ENCODE measurements at places on chromosomes 1 and 21.
A peak's percentile ranks its signal among the peaks of the same experiment; 100 is the strongest.

GRCh38 chr1:67685067-67685557 lies at the start of gene GADD45A:
Gene GADD45A, plus strand, starts transcription at chr1:67685201. Its CDS starts 294 bp downstream, at chr1:67685495.
- peak; percentile 93 for DNase-seq

GRCh38 chr1:53393325-53393792 lies 65.5 kb upstream of the LRP8 start:
- DNase-seq: peak; percentile 68

DNA sequence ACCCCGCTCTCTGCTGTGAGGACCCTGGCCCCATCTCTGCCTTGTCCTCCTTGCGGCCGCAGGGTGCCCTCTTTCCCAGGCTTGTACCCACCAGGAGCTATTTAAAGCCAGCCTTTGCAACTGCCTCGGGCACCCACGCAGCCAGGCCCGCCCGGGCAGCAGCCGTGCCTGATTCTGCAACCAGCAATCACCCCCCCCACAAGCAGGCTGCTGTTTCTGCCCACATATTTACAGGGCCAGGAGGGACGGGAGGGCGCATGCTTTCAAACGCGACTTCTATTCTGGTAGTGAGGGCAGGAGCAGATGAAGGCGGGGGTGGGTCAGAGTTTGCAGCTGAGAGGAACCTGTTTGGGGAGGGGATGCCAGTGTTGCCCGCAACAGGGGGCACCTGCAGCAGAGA lies 13.6 kb downstream of the GABRD start:
- DNase-seq: no peak

DNA sequence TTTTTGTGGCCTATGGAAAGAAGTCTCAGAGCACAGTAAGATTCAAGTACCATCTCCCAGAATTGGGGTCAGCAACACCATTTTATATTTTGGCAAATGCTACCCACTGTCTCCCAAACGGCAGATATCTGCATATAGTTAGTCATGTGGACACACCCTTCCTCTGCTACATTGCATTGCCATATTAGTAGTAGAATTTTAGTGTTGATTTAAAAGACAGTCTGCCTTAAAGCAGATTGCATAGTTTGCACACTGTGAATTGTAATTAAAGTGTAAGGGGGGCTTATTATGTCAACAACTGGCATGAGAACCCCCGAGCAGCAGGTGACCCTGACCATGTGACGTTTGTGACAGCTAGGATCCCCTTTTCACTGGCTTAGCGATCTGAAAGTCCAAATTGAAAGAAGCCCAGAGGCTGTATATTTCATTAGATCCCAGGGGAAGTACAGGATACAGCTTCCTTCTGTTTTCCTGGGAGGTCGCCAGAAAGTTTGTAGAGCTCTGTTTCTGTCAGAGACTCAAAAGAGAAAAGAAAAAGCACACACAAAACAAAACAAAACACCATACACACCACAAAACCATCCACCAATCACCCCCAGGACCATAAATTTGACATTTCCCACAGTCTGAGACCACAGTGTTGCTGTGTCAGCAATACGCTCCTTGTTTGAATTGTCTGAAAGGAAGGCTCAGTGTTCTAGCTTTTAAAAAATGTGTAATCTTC lies 172.4 kb downstream of the NFIA start:
- no peak for DNase-seq

- no peak for DNase-seq
Measured at GRCh38 chr1:160626509-160627342, 20.1 kb downstream of the SLAMF1 start.

DNA sequence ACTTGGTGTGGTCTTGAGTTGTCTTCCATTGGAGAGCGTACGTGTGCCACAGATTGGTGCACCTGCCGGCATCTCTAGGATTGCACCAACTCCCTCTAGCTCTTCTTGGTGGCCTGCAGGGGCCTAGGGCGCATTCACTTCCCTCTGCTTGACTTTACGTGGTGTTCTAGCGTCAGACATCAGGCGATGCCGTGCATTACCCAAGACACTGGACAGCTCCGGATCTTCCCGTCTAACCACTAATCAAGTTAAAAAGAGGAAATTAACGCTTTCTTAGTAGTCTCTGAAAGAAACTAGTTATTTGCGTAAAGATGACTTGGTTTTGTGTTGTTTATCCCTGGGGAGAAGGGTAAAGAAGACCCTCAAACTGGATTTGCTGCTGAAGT lies 510 bp upstream of the IL10RB start:
- DNase-seq: no peak

GRCh38 chr1:53390261-53390660 lies 62.4 kb upstream of the LRP8 start:
- DNase-seq: no peak

DNA sequence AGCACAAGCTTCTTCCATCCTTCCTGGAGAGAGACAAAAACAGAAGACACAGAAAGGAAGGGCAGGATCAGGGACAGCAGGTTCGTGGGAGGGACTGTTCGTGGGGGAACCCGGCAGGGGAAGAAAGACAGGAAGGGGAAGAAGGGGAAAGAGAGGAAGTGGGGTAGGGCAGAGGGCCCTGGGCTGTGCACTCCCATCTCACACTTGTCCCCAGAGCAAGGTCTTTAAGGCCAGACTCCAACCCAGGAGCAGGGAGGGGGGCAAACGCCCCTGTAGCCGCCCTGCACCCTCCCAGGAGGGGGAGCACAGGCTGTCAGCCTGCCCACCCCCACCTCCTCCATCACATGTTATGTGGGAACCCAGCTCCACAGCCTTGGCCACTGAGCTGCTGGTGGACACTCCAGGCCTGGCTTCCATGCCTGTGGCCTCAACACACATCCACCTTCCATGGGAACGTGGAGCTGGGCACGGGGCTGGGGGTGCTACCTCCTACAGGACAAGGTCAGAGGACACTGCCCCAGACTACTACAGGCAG lies 9.3 kb downstream of the SLC19A1 start:
- DNase-seq: no peak

DNA sequence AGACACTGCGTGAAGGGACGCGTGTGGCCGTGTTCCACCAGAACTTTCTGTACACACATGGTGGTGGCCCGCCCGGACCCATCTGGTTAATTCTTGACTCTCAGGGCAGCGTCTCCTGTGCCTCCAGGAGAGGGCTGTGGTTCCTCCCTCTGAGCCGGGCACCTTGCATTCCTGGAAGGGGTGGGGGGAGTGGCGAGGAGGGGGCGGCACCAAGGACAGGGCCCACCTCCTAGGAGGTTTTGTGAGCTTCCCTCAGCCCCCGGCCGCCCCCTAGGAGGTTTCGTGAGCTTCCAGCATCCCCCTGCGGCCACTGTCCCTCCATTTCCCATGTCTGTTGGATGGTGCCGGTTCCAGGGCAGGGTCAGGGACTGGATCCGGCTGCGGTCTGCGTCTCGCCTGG lies 28.9 kb downstream of the FAAP20 start:
- no peak for DNase-seq

DNA sequence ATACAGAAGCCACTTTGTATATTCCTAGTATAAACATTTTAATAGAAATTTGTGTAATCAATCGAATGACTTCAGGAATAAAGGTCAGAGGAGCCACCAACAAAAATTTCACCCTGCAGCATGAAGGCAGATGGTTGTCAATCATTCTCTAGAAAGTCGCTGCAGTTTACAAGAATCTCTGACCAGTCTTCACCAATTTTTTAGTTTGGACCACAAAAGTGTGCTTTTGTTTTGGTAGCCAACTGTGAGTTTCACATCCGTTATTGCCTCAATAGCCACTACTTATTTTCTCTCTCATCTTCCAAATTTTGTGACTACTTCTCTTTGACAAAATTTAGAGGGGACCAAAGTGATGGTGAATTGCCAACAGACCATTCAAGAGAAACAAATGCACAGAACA lies 1155.6 kb downstream of the AMY1C start:
- no peak for DNase-seq

Measured in effector CD8-positive, alpha-beta T cell (primary cell).